DMS79 treated with DMSO at 0.1 percent for 48 hours (cell line): ENCODE measurements at places on chromosomes 11 and 22.

DNA sequence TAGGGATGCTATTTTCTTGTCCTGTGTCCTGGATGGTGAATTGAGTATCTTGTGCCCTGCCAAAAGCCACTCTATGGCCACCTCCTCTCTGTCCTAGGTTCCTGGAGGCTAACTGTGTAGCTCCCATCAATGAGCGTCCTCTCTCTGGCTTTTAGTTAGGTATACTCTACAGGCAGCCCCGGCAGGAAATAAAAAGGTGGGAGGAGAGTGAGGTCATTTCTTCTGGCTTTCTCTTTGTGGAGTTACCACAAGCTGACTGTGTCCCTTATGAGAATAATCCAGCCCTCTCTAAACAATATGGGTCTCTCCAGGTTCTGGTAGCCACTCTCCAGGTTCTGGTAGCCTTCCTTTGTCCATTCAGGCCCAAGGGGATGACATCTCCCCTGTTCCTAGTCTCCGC is 11.7 kb upstream of the ASPHD2 start:
- no peak for DNase-seq

DNA sequence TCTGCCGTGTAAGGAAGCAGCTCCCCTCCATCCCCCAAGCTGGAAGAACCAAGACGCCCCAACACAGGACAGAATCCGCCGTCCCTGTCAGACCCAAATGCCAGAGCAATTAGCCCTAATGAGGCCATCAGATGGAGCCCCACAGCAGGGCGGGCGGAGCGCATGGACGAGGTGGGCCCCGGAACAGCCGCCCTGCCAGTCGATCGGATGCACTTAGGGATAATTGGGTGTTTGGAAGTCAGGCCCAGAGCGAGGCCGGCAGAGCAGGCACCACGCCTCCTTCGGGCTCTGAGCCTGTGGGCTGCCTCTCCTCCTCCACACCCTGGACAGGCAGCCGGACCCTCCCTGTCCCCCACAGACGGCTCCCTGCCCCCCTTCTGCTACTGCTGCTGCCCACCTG is 5.5 kb upstream of the TH start:
- no peak for DNase-seq

GRCh38 chr11:132685174-132685611 is 847.1 kb downstream of the OPCML start:
- DNase-seq: no peak

GRCh38 chr22:24952837-24953383 is 394 bp downstream of the KIAA1671 start:
- DNase-seq: no peak

GRCh38 chr11:99327066-99327465 is 306.3 kb downstream of the CNTN5 start:
- DNase-seq: no peak

DNA sequence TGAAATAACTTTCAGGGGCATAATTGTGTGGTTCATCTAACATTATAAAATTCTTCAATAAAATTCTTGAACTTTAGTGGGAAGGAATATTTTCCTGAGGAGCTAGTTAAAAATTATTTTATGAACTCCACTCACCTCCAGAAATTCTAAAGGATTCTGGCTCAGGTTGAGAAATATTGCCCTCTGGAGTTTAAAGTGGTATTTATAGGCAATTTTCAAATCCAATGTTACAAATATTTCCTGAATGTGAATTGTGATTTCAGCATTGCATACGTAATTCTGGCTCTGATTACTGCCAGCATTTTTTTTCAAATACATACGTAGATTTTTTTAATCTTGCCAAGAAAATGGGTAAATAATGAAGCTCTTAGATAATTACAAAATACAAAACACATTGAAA is 598.2 kb upstream of the ANO3 start:
- DNase-seq: no peak

GRCh38 chr22:30423301-30423958 is 2.1 kb upstream of the MTFP1 start:
- no peak for DNase-seq

GRCh38 chr11:102603576-102603975 is 21.6 kb downstream of the MMP20 start:
- no peak for DNase-seq

- DNase-seq: no peak
Observed at GRCh38 chr11:16347928-16348685, 8.2 kb downstream of the SOX6 start.

DNA sequence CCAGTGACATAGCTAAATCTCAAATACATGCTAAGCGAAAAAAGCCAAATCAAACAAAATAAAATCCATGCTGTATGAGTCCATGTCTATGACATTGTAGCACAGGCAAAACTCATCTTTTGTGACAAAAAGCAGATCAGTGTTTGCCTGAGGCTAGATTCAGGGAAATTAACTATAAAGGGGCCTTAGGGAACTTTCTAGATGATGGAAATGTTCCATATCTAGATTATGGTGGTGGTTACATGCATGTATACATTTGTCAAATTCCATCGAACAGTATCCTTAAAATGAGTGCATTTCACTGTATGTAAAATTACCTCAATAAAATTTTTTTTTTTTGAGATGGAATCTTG is 14.9 kb downstream of the CD5 start:
- no peak for DNase-seq

DNA sequence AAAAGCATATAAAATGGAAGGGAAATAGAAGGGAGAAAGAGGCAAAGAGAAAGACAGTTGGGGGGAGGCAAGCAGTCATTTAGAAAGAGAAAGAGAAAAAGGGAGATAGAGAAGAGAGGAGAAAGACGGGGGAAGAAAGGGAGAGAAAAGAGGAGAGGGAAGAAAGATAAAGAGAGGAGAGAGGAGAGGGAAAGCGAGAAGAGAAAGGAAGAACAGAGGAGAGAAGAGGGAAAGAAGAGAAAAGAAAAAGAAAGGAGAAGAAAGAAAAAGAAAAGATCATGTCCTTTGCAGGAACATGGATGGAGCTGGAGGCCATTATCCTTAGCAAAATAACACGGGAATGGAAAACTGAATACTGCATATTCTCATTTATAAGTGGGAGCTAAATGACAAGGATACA is 247.7 kb downstream of the MIAT start:
- no peak for DNase-seq
